Fibroblast of upper back skin (primary cell): ENCODE measurements at places on chromosomes 5 and 9.

- no peak for DNase-seq
These were observed 23.5 kb downstream of the PTTG1 start for GRCh38 chr5:160445132-160445531.

DNA sequence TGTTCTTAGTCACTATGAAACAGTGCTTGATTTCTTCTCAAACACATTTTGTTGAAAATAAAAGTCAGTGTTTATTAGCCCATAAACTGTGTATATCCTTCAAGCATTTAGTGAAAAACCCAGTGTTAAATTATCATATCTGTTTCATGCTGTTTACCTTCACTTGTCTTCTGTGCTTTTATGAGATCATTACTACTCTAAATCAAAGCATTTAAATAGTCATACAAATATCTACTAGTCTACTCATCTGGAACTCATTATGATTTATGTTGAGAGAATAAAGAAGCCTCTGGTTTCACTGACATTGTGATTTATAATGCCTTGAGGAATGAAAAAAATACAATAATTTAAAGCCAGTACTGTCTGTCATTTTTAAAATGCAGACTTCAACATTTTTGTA, 366.5 kb downstream of the SLCO4C1 start:
- DNase-seq: no peak

- DNase-seq: no peak
These were observed 15.1 kb downstream of the LMBRD2 start for GRCh38 chr5:36136581-36136980.

- DNase-seq: peak; percentile 87
These were observed 56.7 kb downstream of the AOPEP start for GRCh38 chr9:94783102-94783682.

GRCh38 chr9:18261181-18261580, 212.8 kb upstream of the ADAMTSL1 start:
- DNase-seq: no peak

DNA sequence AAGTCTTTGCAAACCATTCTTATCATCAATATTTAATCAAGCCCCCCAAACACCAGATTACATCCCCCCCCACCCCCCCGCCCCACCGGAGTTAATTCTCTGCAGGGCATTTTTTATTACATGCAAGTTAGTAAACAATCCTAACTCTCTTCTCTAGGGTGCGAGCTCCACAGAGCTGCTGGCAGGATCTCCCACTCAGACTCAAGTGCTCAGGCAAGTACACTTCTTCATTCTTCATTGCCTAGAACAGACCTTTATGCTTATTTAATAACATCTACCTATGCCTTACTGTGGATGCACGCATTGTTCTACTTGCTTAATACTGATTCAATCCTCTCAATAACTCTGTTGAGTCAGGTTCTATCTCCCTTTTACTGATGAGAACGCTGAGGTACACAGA, 9.9 kb downstream of the SAXO1 start:
- DNase-seq: no peak

- DNase-seq: peak; percentile 62
These were observed 1.4 kb downstream of the SLC26A2 start for GRCh38 chr5:149961957-149962409.

GRCh38 chr5:98734646-98735045, 38.8 kb upstream of the RGMB start:
- no peak for DNase-seq

GRCh38 chr5:129591508-129592160, 131.5 kb downstream of the ADAMTS19 start:
- DNase-seq: no peak

DNA sequence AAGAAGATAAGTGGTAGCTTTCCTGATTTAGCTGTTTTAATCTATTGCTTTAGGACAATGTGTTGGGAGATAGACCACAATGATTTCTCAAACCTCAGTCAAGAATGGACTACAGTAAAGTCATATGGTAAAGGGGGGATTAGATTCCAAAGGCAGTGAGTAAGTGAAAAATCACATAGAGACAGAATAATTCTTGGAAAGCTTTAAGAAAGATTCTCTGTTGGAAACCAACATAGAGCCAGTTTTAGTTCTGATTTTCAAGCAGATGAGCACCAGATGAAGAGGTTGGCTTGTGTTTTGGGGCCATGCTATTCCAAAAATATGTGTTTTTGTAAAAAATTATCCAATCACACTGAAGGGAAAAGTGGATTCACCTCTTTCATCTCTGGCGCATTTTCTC, 256.8 kb upstream of the RPS23 start:
- peak; percentile 59 for DNase-seq

DNA sequence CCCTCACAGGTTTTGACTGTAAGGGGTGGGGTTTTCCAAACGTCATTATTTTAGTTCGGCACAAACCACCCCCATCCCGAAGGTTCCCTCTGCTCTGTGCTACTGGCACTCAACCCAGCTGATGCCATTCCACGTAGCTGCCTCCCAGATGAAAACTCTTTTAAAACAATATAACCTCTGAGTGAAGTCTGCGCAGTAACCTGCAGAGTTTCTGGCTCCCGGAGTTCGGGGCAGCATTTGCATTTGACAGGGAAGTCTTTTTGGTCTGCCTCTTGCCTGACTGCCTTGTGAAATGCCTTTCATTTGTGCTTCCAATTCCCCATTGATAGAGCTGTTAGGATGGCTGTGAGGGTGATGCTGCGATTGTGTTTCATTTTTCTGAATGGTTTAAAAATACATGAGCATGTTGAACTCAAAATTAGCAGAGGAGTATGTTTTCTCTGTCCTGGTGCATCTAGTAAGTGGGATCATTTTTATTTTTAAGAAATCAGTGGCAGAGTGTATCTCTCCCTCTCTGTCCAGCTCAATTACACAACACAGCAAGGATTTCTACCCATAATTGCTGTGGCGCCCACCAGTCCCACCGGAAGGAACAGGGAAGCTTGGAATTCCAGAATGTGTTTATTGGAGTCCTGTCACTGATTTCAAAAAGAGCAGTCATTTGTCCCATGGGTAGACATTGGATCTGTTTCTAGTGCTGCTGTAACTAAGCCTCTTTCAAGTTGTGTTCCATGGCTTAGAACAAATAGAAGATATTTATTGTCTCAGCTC, 24.8 kb downstream of the ADCY2 start:
- DNase-seq: no peak

DNA sequence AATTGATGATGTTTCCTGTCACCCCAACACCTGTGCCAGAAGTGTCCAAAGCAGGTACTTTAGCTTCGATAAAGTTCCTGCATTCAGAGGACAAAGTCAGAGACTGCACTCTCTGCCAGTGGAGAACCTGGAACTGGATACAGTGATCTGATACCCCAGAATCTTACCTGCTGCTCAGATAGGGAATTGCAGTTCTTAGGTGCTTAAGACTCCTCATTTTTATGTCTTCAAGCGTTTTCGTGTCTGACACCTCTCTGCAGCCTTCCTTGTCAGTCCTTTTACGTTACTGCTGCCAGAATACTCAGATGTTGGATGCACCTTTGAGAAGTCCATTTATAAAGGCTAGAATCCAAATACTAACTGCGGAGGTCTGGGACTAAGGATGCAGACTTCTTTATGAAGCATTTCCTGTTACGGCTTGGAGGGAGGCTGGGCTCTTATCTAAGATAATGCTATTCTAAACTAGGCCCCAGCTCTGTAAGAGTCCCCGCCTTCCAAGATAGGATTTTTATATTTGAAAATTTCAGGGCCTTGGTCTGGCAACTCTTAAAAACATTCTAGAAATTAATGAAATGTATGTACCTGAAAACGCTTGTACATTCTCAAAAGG, 1.9 kb downstream of the ISOC1 start:
- DNase-seq: no peak

- no peak for DNase-seq
These were observed 859 bp downstream of the CSNK1G3 start for GRCh38 chr5:123512611-123513461.

DNA sequence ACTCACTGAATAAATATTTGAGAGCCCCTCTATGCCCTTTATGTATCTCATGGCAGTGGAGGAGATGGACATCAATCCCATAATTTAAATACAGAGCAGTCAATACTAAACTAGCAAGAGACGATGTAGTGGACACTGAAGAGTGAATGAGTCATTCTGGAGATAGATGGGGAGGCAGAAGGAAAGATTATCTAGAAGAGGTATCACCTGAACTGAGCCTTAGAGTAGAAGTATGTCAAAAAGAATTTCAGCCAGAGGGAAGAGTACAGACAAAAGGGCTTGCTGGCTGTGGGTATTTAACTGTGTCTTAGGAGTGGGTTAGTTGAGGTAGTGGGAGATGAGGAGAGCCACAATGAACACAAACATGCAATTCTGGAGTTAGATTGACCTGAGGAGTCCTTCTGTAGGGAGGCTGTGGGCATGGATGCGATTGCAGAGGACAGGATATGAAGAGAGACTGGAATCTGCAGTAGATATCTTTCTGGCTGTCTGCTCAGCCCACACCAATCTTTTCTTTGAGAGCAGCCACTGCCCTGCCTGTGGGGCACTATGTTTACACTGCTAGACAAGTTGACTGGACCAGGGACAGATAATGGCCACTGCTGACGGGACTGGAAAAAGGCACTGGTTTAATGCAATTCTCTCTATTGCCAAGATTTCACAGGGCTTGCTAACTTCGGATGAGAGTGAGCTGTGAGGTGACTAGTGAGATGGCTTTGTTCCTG, 63.9 kb upstream of the NR5A1 start:
- DNase-seq: no peak

DNA sequence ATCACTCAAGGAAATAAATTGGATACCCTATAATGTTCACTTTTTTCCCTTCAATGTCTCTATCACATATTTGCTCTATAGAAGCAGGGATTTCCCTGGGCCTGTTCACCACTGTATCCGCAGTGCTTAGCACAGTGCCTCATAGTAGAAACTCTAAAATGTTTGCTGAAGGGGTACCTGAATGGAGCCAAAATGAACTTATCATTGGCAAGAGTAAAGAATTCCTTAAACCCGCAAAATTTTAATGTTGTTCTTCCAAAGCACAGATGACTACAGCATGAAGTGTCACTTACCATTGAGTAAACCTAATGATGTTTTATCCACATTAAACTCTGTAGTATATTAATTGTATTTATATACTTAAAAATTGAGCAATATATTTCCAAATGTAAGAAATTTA, 96.1 kb downstream of the JAKMIP2 start:
- no peak for DNase-seq

GRCh38 chr5:5188376-5189050, 48.4 kb downstream of the ADAMTS16 start:
- DNase-seq: no peak

DNA sequence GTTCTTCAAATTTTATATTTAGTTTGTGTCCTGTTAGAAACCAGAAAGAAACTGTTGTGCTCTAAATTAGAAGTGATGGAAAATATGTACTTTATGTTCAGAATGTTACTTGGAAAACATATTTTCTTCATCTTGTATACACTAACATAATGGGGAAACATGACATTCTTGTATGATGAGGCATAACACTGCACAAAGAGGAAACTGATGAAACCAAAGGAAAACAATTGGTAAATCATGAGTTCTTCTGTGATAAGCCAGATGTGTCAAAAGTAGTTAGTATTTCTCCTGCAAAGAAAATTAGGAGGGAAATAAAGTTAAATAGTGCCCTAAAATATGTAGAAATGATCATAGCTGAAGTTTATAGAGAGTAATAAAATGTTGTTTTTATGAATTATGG, 111.1 kb upstream of the FBN2 start:
- DNase-seq: peak; percentile 77

DNA sequence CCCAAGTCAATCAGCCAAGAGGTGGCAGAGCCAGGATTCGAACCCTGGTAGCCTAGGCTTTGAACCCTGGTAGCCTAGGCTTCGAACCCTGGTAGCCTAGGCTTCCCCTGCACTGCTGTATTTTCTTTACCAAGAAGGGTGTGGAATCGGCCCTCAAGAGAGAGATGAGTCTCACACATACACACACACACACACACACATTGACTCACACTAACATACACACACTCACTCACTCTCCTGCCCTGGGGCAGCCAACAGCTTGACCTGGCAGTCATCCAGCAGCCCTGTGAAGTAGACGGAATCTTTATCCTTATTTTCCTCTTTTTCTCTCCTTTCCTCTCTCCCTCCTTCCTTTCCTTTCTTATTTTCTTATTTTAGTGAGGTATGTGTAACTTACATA, 55.4 kb upstream of the RPL26L1 start:
- DNase-seq: peak; percentile 95

DNA sequence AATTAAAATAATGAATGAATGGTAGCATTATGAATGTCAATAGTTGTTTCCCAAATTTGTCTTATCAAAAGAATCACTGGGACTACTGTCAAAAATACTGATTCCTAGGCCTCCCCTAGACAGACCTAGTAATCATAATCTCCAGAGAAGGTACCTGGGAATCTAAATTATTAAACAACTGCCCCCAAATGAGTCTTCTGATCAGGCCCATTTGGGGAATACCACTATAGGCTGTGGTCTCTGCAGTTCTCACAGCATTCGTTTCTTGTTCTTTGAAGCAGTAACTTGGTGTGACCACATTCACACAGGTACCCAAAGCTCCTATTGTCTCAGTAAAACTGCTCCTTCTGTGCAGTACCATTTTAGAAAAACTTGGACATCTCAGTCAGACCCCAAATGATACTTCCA, 230.9 kb downstream of the PIK3R1 start:
- no peak for DNase-seq

- peak; percentile 48 for DNase-seq
These were observed 41.7 kb downstream of the ACTL7B start for GRCh38 chr9:108813951-108814601.

GRCh38 chr5:91906027-91906426, 522.9 kb upstream of the ARRDC3 start:
- no peak for DNase-seq

DNA sequence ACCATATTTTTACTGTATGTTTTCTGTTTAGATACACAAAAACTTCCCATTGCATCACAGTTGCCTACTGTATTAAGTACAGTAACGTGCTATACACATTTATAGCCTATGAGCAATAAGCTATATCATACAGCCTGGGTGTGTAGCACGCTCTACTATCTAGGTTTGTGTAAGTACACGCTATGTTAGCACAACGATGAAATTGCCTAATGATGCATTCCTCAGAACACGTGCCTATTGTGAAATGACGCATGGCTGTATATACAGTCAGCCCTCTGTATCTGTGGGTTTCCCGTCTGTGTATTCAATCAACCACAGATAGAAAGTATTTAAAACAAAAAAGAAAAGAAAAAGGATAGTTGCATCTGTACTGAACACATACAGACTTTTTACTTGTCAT, 64.2 kb downstream of the SGCD start:
- DNase-seq: peak; percentile 93

DNA sequence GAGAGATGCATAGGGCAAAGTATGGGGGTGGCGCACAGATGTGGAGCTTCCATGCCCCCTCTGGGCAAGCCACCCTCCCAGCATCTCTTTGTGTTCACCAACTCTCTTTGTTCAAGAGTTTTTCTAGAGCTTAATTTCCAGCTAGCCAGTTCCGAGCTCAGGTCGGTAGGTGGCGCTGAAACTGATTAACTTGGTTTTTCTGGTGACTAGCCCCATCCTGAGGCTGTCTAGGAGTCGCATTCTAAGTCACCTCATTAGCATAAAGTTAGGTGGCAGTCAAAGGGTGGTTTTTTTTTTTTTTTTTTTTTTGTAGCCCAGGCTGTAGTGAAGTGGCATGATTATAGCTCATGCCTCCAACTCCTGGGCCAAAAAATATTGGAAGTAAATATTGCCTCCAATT, 476.4 kb downstream of the KDM4C start:
- peak; percentile 33 for DNase-seq
